ENCODE measurements at places on chromosomes 7 and 10.
A peak's percentile ranks its signal among the peaks of the same experiment; 100 is the strongest.

DNA sequence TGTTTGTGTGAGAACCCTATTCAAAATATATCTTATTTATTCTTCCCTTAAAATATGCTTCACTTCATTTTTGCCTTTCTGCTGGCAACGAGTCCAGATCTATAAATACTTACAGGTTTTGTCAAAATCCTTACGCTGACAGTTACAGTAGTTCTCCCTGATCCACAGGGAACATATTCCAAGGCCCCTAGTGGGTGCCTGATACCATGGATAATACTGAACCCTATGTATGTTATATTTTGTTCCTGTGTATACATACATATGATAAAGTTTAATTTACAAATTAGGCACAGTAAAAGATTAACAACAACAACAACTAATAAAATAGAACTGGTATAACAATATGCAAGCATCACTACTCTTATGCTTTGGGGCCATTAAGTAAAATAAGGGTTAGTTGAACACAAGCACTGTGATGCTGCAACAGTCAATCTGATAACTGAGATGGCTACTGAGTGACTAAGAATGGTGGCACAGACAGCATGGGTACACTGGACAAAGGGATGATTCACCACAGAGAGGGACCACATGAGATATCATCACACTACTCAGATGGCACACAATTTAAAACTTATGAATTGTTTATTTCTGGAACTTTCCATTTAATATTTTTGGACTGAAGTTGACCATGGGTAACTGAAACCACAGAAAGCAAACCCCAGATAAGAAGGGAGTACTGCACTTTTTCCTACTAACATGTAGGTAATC lies 29.4 kb upstream of the PCGF5 start:
- DNase-seq: peak; percentile 87

- no peak for DNase-seq
Observed at GRCh38 chr10:1779796-1780195, 42.5 kb upstream of the ADARB2 start.

GRCh38 chr10:106573106-106573505 lies 591.4 kb downstream of the SORCS1 start:
- DNase-seq: peak; percentile 51

- no peak for DNase-seq
Observed at GRCh38 chr10:21057989-21058388, 160.9 kb upstream of the NEBL start.

- DNase-seq: peak; percentile 0
Observed at GRCh38 chr7:114141415-114141814, 222.6 kb upstream of the PPP1R3A start.

DNA sequence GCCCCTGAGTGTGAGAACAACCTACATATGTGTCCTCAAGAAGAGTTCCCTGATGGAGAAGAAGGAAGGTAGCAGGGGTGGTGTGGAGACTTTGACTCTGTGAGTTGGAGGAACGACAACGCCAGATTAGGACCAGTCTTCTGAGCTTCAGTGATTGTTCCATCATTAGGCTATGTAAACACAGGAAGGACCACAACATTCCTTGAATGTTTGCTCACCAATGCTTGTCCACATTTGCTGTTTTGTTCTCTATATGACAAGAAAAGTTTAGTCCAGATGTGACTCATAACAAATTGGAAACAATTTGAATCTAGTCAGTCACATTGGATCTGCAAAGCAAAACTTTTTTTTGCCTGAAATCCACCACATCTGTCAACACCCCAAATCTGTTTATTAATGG lies 62.7 kb downstream of the ENTPD1 start:
- peak; percentile 39 for DNase-seq

- DNase-seq: no peak
Observed at GRCh38 chr7:101237206-101238067, at the start of gene CLDN15. CLDN15 (minus strand) TSS chr7:101237802; CDS start chr7:101237581, 221 bp downstream.

DNA sequence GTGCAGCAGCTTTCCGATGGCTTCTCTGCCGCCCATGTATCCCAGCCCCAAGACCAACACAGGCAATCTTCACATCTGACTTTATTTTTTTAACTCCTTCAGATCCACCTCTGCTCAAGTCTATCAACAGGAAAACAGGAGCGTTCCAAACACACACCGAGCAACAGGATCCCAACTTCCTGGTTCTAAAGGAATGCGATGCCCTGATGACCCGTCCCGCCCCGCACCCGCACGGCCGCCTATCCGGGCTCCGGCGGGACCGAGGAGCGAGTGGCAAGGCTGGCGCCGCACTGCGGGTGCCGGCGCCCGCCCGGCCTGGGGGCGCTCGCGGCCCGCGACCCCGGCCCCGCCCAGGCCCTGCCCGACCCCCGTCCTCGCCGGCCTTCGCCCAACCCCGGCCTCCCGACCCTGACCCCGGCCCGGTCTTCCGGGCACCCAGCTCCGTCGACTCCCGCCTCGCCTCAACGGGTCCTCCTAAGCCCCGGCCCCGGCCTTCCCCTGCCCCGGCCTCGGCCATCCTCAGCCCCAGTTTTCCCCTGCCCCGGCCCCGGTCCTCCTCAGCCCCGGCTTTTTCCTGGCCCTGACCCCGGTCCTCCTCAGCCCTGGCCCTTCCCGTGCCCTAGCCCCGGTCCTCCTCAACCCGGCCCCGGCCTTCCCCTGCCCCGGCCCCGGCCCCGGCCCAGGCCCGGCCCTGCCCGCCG lies 730 bp downstream of the LARP4B start:
- peak; percentile 46 for DNase-seq
